ENCODE measurements at places on chromosomes 3 and 15.

DNA sequence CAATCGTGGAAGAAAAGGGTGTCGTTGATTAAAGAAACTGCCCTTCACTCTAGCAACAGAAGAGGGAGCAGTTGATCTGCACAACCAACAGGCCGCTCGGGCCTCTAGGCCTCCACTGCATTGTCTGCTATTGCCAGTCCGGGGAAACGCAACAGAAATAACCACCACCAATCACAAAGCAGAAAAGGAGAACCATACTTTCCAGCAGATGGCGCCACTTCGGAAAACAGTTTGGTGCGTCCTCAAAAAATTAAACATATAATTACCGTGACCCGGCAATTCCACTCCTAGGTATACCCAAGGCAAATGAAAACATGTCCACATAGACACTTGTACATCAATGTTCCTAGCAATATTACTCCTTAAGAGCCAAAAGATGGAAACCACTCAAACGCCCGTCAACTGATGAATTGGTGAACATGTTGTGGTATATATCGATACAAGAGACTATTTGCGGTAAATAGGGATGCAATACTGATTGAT is 154.1 kb downstream of the TJP1 start:
- no peak for DNase-seq

GRCh38 chr3:172476347-172476746 is 28.1 kb upstream of the GHSR start:
- DNase-seq: no peak

DNA sequence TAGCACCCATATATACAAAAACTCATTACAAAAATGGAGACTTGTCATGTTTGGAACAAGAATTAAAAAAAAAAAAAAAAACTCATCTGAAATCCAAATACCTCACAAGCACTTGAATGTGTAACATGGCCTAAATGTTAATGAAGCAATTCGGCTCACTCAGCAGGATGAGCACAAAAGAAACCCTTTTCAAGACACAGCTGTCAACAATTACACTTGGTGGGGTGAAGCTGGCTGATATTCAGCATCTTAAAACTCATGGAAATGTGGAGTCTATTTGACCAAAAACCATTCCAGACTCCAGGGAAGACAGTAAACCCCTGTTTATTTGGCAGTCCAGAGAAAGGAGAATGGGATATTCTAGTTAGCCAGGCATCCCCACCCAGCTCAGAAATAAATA is 205.4 kb upstream of the TSC22D2 start:
- no peak for DNase-seq

DNA sequence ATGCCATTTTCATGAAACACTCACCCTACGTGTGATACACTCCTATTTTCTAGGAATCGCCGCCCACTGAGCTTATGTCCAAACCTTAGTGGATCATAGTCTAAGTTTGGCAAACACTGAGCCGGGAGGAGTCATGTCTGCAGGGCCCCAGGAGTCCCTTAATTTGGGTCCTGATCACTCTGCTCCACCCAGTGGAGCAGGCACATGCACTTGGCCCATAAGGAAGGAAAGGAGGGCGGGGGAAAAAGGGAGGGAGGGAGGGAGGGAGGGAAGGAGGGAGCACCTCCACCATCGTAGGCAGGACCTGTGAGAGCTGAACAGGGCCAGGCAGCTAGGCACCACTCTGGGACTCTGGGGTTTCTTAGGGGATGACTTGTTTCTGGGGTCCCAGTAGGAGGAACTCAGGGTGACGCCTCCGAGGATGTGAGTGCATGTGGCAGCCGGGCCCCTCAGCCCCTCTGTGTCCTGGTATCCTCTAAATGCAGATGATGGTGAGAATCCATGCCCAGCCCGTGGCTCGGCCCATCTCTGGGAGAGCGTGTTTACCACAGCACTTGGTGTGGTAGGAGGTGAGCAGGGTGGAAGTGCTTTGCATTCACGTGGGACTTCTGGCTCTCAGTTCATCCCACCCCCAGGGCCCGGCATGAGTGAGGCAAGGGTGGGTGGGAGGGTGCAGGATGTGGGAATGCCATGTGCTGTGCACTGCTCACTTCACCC is 109.4 kb downstream of the KLF13 start:
- no peak for DNase-seq

DNA sequence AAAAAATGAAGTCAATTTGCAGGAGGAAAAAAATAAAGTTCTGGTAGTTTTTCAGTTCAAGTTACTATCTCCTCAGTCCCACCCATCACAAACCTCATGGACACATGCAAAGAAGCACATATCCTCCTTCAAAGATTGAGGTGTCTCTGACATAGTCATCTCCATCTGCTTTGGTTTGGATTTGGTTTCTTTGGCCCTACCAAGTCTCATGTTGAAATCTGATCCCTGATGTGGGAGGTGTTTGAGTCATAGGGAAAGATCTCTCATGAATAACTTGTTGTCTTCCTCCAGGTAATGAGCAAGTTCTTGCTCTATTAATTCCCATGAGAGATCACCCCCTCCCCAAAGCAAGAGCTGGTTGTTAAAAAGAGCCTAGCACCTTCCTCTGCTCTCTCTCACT is 446.8 kb downstream of the IGSF11 start:
- no peak for DNase-seq

GRCh38 chr3:176296066-176296597 is 901.1 kb downstream of the TBL1XR1 start:
- DNase-seq: no peak

DNA sequence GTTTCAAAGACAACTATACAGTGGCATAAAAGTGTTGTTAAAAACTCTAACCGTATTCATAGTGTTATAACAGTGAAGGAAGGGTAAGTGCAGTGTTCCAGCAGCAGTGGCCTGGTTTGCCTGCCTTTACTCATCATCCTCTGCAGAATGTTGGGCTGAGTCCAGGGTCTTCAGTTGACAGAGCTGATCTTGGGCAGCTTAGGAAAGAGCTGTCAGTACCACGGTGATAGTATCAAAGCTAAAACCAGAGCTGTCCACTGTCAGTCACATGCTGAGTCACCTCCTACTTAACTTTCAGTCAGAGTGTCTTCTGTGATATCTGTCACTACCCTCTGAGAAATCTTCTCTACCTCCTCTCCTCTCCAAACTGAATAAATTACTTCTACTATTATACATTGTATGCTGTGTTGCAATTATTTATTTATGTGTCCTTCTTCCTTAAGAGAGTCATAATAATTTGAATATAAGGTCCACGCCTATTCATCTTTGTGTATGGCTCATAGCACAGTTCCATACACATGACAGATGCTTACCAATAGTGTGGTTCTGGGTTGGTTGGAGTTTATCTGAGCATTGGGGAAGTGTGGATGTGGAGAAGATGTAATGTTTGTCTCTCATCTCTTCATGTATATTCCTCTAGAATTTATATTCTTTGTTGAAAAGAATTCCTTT is 242.1 kb downstream of the ZIC1 start:
- DNase-seq: no peak

GRCh38 chr15:39695793-39696192 is 86.8 kb downstream of the FSIP1 start:
- DNase-seq: no peak

DNA sequence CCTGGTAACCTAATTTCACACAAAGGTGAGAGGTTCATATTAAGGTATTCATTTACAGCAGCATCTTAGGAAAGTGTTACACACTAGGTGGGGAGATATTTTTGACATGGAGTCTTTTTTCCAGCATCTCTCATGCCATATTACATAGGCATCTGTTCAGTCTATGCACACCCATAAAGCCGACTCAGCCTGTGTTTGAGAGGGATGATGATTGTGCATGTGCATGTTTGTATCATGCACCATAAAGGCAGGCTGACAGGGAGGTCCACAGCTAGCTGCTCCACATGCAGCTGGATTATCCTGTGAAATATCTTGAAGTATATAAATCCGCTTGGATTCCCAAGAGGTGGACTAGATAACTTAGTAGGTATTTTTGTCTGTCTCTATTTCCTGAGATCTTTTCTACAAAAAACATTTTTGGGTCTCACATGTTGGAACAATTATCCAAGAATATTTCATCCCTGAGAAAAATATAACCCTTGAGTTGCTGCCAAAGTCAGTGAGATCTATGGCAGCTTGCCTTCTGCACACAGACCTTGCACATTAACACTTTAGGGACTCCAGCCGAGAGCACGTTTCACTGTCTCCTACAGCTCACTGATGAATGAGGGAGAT is 288.4 kb upstream of the DPH6 start:
- DNase-seq: no peak
